ENCODE measurements at places on chromosomes 12 and 14.

DNA sequence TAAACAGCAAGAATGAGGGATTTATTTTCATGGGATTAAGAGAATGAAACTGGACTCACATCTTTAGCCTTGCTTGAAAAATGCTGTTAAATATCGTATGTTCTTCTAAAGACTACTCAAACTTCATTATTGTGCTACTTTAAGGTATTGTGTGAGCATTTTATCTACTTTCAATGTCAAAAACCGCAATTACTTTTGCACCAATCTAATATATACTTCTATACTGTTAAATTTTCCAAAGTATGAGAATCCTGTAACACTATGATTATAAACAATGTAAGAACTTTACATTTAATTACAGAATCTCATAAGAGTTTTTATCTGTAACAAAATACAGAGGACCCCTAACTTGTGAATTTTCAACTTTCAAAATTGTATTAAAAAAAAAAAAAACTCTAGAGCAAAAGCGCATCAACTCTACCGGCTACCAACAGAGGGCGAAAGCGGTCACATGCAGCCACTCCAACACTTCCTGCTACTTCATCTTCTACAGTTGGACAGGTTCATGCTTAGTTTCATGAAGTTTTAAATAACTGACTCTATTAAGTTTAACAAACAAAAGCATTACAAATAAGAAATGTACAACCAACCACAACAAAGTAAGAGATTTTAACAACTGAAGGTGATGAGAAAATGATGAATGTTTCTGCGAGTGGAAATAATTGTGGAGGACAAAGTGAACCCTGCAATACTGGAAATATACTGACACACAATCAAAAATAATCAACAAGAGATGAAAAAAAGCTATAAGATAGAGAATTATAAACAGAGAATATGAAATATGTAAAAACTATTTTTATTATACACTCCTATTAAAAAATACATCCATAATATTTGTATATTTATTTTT lies 210.9 kb downstream of the MED13L start:
- peak; percentile 40 for DNase-seq

DNA sequence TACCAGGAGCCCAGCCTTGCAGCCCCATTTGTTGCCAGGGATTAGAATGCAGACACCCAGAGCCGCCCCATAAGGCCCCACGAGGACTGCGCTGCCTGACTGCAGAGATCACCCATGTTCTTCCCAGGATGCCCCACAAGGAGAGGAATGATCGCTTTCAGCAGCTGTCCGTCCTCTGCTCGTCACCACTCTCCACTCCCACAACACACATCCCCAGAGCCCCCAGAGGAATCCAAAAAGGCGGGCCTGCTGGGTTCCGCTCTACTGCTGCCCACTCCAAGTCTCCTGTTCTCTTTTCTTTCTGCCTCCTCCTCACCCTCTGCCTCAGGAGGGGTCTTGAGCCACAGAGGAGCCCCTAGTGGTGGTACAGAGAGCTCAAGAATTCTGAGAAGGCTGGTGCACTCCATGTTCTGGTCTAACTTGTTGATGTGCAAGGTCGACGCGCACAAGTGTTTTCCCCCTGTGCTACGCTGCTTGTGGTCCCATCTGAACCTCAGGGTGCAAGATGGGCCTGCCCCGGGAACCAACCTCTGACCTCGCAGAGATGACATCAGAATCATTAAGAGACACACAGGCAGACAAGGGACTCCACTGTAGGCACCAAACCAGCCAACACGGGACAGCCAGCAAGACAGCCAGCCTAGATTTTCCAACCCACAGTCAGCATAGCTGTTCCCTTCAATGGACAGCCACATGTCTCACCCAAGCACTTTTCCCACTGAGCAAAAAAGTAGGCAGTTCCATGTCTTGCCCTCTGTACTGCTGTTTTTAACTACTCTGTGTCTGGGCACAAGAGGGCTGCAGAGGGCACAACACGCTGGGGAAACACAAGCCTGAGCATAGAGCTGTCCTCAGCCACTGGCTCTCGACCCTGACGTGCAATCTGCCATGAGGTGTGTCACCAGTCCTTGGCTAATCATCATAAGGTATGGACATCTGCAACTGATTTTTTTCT lies 29.9 kb downstream of the PXN start:
- DNase-seq = no peak

GRCh38 chr12:62606654-62607053 lies 140.0 kb downstream of the MON2 start:
- DNase-seq = no peak

GRCh38 chr14:96272777-96273473 lies 16.9 kb downstream of the BDKRB1 start:
- no peak for DNase-seq

DNA sequence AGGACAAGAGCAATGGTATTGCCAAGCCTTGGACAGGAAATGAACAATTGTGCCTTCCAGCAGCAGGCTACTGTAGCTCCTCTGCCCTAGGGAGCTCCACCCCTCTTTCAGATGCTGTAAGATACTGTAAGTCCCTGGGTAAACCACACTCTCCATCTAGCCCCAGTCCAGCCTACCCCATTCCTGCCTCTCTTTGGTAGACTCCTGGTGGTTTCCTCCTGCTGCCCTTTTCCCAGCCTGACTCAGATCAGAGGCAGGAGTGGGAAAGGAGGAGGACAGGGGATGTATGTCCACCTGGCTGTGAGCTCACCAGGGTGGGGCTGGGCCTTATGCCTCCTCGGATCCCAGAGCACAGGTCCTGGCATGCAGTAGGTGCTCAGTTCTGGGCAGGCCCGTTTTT lies 174.6 kb downstream of the ESRRB start:
- no peak for DNase-seq

- DNase-seq = no peak
Measured at GRCh38 chr14:55813630-55814029, 233.6 kb downstream of the KTN1 start.

- DNase-seq = peak; percentile 80
Measured at GRCh38 chr12:51368640-51369517, 22.3 kb downstream of the GALNT6 start.

- DNase-seq = no peak
Measured at GRCh38 chr14:53062856-53063255, 90.3 kb downstream of the DDHD1 start.

DNA sequence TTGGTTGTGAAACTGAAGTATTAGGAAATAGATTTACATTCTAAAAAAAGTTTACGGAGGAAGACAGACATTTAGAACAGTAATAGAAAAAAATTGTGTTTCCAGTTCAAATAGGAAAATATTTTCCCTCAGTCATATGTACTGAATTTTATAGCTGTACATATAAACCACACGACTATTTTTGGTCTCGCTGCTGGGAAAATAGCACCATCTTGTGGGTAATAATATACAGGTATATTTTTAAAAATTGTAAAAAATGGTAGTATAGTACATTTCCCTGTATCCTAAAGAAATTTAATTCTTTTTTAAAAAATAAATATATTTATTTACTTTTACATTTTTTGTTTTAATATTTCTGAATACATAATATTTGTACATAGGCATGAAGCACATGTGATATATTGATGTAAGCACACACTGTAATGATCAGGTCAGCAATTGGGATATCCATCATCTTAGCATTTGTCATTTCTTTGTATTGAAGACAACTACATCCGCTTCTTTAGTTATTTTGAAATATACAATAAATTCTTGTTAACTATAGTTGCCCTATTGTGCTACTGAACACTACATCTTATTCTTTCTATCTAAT lies 168.6 kb downstream of the ALX1 start:
- no peak for DNase-seq

DNA sequence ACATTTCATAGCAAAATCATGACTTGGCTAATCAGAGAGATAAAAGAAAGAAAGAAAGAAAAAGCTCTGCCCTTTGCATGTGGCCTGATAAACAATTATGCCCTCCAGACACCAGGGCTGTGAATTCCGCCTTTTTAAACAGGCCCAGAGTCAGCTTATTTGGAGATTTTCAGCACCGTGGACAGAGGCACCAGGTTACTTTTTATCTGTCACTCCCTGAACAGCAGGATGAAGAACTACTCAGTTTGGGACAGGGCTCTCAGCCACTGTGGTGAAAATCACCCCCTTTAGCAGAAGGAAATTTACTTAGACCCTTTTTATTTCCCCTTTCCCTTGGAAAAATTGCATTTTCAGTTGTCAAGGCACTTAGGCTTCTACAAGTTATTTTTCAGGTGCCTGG lies 359.9 kb downstream of the NRXN3 start:
- DNase-seq = no peak

- no peak for DNase-seq
Measured at GRCh38 chr14:76580399-76580798, 180.9 kb upstream of the VASH1 start.

GRCh38 chr12:114696443-114697242 lies 12.7 kb upstream of the TBX3 start:
- no peak for DNase-seq

DNA sequence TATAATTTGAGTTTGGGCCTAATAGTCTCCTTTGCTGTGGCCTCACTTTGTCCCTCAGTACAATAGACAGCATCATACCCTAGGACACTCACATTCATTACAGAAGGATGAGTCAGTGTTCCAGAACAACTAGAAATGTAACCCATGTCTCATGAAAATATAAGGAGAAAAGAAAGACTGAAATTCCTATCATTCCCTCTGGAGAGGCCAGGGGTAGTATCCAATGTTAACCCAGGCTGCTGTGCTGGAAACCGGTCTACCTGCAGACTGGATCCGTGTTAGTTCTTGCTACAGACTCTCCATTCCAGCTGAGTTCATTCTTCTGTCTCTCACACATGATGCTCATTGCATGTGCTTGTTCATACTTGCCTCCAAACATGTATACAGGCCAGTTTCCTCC lies 75.8 kb upstream of the HOXC13 start:
- no peak for DNase-seq

GRCh38 chr14:68257969-68258368 lies 438.4 kb downstream of the RAD51B start:
- DNase-seq = no peak

DNA sequence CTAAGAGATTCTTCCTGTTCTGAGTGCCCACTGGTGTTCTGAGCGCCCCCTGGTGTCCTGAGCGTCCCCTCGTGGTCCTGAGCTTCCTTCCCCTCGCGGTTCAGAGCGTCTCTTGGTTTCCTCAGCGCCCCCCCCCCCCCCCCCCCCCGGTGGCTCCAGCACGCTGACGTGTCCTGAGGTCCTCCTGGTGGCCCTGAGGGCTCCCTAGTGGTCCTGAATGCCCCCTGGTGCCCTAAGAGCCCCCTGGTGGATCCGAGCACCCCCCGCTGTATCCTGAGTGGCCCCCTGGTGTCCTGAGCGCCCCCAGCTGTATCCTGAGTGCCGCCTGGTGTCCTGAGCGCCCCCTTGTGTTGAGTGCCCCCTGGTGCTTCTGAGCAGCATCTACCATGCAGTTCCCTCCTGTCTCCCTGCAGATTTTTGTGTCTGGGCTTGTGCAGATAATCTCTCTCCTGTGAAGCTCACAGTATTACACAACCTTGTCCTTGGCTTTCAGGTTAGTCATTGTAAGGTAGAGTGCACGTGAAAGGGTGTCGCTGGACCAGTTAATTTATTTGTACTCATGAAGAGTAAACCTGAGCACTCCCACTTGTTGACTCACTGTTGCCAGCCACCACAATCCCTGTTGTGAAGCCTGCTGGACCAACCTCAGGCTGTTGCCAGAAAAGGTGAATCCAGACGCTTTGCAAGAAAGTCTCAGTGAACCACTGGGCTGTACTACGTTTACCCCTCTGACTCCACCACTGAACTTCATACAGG lies 1168.4 kb downstream of the TMEM121 start:
- DNase-seq = peak; percentile 62

- DNase-seq = no peak
Measured at GRCh38 chr12:13436696-13437391, 240.3 kb downstream of the EMP1 start.

DNA sequence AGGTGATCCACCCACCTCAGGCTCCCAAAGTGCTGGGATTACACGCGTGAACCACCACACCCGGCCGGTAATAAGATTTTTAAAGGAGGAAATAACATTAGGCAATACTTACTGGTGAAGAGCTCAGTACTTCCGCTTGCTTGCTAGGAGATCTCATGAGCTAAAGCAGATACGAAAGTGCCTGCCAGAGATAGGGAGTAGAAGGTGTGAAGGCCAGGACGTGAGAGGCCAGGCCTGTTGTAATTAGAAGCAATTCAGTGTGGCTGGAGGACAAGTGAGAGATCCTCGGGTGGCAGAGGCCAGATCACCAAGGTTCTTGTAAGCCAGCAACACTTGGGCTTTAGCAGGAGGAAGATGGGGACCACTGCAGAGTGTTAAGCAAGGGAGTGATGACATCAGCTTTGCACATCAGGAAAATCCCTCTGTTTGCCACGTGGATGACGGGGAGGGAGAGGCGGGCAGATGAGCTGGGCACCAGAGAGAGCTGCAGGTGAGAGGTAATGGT lies 7.6 kb downstream of the TECPR2 start:
- DNase-seq = no peak

DNA sequence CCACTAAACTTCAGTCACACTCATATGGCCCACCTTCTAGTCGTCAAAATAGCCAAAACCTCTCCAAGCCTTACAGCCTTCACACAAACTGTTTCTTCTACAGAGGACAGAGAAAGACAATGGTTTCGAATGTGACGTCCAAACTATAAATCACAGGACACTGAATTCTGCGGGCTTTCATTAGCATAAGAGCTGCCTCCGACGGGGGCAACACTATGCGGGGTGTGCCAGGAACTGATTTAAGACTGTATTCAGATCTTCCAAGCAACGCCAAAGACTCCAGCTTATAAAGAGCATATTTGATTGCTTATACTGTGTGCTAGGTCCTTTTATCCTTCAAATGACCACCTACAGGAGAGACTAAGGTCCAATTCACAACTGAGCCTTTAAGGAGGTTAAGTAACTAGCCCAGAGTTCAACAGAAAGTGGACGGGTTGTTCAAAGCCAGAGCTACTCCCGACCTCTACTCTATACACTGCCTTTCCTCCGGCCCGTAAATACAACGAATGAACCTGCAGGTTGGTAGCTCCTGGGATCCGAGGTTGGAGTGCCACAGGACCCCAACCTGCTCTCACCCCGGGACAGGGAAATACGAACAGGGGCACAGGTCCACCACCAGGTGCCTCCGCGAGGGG lies 575 bp downstream of the L2HGDH start:
- no peak for DNase-seq

- DNase-seq = no peak
Measured at GRCh38 chr14:62736048-62737043, 308.9 kb downstream of the KCNH5 start.

GRCh38 chr14:68886109-68886434 lies 93.0 kb downstream of the ACTN1 start:
- no peak for DNase-seq

- DNase-seq = no peak
Measured at GRCh38 chr12:2959192-2959504, at the start of gene TEAD4. Gene TEAD4 (plus strand): TSS chr12:2959397.

GRCh38 chr12:39804898-39805297 lies 185.3 kb upstream of the ABCD2 start:
- no peak for DNase-seq

DNA sequence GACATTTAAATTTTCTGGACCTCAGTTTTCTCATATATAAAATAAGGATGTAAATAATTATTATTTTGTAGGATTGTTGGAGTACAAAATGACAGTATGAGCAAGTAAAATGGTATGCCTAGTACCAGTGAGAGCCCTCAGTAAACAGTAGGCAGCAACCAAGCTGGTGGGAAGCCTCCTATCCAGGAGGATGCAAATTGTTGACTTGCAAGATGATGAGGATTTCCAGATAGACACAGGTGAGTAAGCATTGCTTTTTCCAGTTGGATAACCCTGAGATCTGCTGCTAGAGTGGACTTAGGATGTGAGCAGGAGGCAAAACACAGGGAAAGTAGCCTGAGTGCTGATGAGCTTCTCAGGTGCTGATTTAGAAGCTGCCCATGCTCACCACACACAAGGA lies 28.2 kb upstream of the AMIGO2 start:
- no peak for DNase-seq

- no peak for DNase-seq
Measured at GRCh38 chr14:99928963-99929362, 135.8 kb downstream of the EML1 start.

Measured in activated T-cell treated with anti-CD3 and anti-CD28 coated beads for 24 hours (primary cell).